Stimulated activated CD4-positive, alpha-beta T cell treated with anti-CD3 and anti-CD28 coated beads, TNF-alpha, amount 100 ng/mL, for 24 hours (primary cell): ENCODE measurements at places on chromosomes 2 and 18.

DNA sequence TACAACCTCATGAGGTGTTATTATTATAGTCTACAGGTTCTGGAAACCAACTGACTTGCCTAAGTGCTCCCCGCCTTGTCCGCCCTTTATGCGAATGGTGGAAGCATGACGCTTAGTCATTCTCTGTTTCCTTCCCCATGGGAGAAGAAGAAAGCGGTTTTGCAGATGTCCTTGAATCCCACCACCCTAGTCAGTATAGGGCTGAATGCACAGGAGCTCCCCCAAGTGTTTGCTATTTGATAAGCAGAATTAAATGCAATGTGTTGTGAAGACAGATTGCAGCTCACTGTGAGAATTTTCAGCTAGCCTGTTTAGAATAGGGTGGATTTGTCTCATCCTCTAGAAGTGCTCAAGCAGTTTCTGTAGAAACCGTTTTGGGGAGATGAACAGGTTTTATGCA, 652.0 kb downstream of the DCC start:
- no peak for DNase-seq

DNA sequence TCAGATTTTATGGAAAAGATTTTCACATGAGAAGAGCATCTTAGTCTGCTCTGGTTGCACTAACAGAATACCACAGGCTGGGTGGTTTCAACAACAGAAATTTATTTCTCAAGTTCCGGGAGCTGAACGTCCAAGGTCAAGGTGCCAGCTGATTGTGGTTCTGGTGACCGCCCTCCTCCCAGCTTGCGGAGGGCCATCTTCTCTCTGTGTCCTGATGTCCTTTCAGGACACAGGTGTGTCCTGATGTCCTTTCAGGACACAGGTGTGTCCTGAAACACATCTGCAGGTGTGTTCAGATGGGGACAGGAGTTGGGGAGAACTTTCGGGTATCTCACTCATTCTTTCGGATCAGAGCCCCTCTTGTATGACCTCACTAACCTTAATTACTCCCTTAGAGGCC, 374.9 kb downstream of the SOX11 start:
- DNase-seq: no peak

GRCh38 chr18:44883671-44884070, 203.0 kb downstream of the SETBP1 start:
- no peak for DNase-seq

GRCh38 chr2:95296880-95297487, at the start of gene KCNIP3:
Gene KCNIP3, plus strand, starts transcription at chr2:95297347. Its CDS starts 92 bp downstream, at chr2:95297439.
- no peak for DNase-seq

DNA sequence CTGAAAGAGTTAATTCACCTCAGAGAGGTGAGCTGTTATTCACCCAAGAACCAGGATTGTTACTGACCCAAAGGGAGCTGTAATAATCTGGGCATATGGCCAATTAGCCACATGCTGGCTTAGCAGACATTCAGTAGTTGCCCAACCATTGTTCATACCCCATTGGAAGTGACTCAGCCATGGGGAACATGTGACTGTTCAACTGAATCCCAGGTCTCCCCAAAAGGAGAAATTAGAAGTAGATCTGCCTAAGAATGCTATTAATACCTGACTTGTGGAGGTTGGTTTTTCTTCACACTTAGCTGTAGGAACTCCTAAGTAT, 272.6 kb upstream of the UBE2E3 start:
- no peak for DNase-seq

DNA sequence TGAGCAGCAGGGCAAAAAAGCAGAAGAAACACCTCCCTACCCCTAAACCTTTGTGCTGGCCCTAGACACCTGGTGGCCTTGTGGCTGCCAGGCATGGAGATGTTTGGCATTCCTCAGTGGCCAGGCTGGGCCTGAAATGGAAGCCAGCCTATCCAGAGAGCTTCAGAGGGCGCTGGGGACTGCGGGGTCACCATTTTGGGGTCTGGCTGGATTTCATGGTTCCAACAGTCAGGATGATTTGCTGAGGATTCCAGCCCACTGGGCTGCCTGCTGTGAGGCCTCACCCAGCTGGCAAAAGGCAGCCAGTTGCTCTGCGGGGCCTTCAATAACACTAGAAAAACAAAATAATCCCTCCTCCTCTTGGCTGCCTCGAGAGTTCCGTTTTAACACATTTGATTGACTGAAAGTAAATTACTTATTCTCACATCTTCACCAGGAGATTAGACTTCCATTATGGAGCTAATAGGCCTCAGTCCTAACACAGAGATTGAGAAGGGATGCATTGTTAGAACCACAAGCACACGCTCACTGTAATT, 154.1 kb downstream of the EN1 start:
- no peak for DNase-seq

DNA sequence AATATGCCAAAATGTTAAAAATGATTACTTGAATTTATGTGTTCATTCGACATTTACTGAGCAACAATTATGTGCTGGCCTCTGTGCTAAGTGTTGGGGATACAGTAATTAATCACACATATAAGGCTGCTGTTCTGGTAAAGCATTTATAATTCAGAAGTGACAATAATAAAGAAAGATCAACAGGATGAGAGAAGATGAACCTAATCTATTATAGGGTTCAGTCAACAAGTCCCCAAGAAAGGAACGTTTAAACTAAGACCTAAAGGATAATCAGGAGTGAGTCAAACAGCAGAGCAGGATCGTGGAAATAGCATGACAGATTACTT, 60.1 kb upstream of the COX7A2L start:
- DNase-seq: no peak

DNA sequence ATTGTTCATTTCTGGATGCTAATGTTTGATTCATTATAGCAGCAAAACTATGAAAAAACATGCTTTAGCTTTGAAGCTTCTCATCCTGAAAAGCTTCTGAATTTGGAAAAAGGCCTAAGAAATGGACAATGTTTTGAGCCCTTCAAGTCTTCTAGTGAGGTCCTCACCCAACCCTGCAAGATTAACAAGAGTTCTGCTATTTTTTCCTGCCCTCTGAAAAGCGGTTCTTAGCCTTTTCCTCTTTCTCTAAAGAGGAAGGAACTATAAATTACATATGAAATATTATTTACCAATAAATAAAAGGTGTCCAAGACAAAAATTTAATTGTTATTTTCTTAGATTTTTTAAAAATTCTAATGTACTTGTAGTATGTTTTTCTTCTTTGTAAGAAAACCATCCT, 19.9 kb upstream of the CDH19 start:
- DNase-seq: no peak

GRCh38 chr18:38551881-38552280, 986.3 kb upstream of the CELF4 start:
- DNase-seq: no peak

DNA sequence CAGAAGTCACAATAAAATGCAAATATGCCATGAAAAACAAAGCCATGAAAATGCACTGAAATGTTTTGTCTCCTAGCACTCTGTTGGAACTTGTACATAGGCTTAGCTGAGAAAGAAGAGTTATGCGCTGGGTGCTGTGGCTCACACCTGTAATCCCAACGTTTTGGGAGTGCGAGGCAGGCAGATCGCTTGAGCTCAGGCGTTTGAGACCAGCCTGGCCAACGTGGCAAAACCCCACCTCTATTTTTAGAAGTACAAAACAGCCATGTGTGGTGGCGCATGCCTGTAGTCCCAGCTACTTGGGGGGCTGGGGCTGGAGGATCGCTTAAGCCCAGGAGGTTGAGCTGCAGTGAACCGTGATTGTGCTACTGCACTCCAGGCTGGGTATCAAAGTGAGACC, 39.9 kb downstream of the IRS1 start:
- DNase-seq: no peak

- DNase-seq: no peak
These were observed 48.8 kb downstream of the SH3BP4 start for GRCh38 chr2:235000426-235001236.

DNA sequence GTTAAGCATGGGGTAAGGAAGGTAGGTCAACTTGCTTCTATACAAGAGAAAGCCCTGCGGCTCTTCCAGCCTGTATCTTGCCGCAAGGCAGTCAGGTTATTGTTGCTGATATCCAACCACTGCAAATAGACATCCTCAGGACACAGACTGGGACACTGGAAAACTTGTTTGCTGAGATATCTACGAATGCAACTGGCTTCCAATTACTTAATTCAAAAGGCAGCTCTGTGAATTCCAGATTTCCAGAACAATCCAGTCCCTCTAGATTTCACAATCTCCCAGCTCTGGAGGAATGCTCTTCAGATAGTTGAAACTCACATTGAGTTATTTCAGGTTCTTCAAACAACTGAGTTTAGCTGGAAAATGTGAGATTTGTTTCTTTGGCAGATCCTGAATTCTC, 34.6 kb upstream of the SP9 start:
- DNase-seq: no peak

DNA sequence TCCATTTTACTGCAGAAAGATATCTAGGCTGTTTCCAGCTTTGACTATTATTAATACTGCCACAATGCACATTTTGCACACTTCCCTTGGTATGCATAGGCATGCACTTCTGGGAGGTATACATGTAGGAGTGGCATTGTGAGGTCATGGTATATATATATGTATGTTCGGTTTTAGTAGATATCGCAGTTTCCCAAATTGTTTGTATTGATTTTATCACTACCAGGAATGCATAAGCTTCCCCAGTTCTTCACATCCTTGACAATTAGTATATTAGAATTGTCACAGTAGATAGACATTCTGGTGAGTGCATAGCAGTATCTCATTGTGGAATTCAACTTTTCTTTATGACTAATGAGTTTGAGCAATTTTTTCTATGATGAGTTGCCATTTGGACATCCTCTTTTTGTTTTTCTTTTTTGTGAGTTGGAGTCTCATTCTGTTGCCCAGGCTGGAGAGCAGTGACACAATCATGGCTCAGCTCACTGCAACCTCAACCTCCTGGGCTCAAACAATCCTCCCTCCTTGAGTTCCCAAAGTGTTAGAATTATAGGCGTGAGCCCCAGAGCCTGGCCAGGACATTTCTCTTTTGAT, 4.2 kb upstream of the GRB14 start:
- DNase-seq: no peak

GRCh38 chr18:31497836-31498573, at the start of gene DSG2:
Gene DSG2, plus strand, starts transcription at chr18:31498177. Its CDS starts 75 bp downstream, at chr18:31498252.
- peak; percentile 1 for DNase-seq

GRCh38 chr2:10407841-10408648, 40.1 kb downstream of the ODC1 start:
- peak; percentile 73 for DNase-seq

- no peak for DNase-seq
These were observed 184.2 kb downstream of the ZNF385B start for GRCh38 chr2:179677077-179677688.

DNA sequence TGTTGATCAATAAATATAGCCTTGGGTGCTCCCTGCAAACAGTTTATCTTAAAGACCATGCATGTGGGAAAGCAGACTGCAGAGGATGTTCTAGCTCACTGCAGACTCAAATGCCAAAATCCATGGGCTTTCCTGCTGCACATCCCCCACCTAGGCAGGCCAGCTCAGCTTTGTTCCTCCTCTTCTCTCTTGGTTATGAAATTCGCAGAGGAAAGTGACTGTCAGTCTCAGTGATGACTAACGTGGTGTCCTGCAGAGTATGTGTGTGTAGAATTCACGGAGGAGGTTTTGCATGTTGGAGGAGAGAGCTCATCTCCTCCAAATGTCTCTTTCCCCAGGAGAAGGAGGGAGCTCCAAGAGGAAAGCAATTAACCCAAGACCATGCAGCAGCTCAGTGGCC, 21.4 kb upstream of the KCNS3 start:
- DNase-seq: no peak

DNA sequence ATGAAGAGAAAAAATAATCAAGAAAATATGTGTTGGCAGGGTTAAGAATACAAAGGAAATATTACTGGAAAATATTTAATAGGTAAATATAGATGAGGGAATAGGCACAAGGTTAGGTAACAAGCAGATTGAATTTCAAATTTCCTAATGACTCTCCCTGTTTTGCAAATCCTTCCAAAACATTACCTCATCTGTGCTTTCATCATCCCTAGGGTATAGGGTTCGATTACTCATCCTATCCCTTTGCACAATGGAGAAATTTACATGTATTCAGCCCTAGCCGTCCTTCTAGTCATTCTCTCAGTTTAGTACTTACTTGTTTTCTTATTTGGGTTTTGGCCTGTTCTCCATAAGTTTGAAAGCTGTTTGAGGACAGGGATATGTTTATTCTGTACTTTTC, 864.6 kb upstream of the FSHR start:
- no peak for DNase-seq

GRCh38 chr2:175404839-175405238, 223.3 kb upstream of the ATP5MC3 start:
- no peak for DNase-seq

DNA sequence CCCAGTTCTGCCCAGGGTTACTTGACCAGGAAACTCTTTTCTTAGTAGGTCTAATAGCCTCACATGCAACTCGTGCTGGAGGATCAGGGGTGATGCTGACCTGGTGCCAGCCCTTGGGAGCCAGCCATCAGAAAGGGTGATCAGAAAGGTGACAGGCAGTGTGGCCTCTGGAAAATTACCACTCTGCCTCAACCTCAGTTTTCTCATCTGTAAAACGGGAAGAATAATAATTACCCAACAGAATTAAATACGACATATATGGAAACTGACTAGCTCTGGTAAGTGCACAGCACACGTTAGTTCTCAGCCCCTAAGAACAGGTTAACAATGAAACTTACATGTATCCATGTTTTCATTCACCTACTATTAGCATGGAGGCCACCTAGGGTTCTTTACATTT, 157.6 kb downstream of the EN1 start:
- no peak for DNase-seq
